Activated CD4-positive, alpha-beta T cell treated with anti-CD3 and anti-CD28 coated beads for 36 hours (primary cell): ENCODE measurements at places on chromosomes 1 and 21. TPM values are rescaled to one million over a fixed set of nuclear protein-coding genes. Genes with fewer than 3 reads are reported as not detected.

- DNase-seq, result no peak
- no peak overlapping the region for H3K4me3 ChIP-seq
- H3K27ac ChIP-seq, result no peak overlapping the region
These were observed 19.2 kb upstream of the PKP1 start for GRCh38 chr1:201264072-201264471.

DNA sequence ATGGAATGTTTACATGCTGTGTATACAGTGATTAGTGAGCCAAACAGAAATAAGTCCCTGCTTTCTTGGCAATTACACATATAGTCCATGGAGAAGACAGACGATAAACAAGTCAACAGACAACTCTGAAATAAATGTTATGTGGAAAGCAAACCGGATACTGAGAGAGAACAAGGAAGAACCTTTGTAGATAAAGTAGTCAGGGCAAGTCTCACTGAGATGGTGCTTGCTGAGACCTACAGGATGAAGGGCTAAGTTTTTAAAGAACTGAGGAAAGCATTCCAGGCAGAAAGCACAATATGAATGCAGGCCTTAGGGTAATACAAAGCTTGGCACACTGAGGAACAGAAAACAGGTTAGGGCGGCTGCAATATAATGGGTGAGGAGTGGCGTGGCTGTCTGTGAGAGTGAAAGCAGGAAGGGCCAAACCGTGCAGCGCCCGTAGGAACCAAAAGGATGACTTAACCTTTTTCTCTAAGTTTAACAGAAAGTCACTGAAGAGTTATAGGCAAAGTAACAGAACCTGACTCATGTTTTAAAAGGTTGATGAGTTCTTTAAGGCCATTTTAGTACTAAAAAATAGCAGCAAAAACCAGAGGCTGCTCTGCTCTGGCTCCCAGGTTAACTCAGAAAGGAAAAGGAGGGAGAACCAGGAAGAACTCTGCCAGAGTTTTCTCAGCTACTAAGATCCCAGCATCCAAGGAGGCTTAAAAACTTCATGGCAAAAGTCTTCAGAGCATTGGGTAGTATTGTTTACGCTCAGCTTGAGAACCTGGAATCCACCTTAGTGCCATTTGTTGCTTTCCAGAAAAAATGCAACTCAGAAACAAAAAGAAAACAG is 8.7 kb upstream of the TTF2 start:
- DNase-seq, result peak; percentile 57
- peak overlapping the region; percentile 14 for H3K4me3 ChIP-seq
- H3K27ac ChIP-seq, result peak overlapping the region; percentile 65
- no peaks in the 10 kb centered on the region for H3K27me3 ChIP-seq
- peaks cover 12% of the 10 kb centered on the region for H3K36me3 ChIP-seq

DNA sequence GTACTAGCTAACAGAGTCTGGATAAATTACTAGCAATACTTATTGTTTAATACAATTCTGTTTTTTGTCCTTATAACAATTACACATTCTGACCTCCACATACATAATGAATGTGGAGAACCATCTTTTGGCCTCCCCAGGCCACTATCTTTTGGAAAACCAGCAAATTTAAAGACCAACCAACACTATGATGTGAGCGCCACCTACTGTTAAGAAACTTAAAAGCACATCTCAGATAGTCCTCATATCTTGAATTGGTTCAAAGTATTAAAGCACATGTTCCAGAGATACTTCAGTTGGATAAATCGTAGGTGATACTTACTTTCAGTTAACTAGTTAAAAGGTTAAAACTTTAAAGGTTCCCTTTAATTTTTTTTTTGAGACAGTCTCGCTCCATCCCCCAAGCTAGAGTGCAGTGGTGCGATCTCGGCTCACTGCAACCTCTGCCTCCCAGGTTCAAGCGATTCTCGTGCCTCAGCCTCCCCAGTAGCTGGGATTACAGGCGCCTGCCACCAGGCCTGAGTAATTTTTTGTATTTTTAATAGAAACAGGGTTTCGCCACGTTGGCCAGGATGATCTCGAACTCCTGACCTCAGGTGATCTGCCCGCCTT is 29.3 kb upstream of the USP1 start:
- no peaks in the 10 kb centered on the region for H3K4me1 ChIP-seq
- DNase-seq, result no peak
- no peaks in the 10 kb centered on the region for H3K27me3 ChIP-seq
- H3K27ac ChIP-seq, result no peak overlapping the region
- H3K4me3 ChIP-seq, result no peak overlapping the region

DNA sequence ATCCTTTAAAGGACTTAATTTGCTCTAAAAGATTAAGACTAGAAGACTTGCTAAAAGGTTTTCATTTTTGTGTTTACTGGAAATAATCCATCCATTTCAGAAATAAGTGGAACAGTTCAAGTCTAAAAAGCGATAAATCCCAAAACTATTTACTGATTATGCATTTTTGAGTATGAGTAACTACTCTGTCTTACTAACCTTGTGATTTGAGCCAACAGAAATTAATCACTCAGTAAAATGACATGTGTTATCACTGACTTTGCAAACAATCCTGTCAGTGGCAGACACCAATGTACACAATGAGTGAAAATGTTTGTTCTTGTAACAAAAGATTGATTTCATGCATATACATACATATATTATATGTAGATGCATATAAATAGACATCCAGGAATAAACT is 218.0 kb downstream of the DENND1B start:
- no peak for DNase-seq
- no peaks in the 10 kb centered on the region for H3K27me3 ChIP-seq
- H3K4me3 ChIP-seq, result no peak overlapping the region
- H3K36me3 ChIP-seq, result no peaks in the 10 kb centered on the region

DNA sequence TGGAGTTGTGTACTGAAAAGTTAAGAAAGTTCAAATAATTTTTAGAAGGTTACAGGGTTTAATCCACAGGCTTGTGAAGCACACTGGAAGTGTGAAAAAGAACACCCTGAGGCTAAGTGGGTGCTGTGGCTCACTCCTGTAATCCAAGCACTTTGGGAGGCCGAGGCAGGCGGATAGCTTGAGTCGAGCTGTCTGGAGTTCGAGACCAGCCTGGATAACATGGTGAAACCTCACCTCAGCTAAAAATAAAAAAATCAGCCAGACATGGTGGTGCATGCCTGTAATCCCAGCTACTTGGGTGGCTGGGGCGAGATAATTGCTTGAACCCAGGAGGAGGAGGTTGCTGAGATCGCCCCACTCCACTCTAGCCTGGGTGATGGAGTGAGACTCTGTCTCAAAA is 9.8 kb downstream of the TXNIP start:
- H3K36me3 ChIP-seq, result no peaks in the 10 kb centered on the region
- no peaks in the 10 kb centered on the region for H3K27me3 ChIP-seq
- peaks cover 42% of the 10 kb centered on the region for H3K4me1 ChIP-seq
- DNase-seq, result no peak

DNA sequence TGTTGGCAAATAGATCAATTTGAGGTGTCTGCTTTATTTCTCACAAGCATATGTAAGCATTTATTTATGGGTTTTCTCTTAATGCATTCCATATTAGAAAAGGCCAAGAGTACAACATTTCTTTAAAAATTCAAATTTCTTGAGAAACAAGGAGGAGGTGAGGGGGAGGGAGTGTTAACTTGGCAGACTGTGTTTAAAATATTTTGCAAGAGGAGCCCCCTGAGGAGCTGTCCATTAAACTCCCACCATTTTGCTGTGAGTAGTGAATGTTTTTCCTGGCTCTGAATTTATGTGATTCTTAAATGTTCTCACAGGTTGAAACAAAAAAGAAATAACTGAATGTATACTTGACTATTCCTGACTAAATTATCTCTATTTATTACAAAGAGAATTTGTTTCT is 363.8 kb downstream of the PTPRC start:
- H3K4me3 ChIP-seq, result no peak overlapping the region
- no peak overlapping the region for H3K27ac ChIP-seq
- DNase-seq, result no peak

- peaks cover 23% of the 10 kb centered on the region for H3K36me3 ChIP-seq
- no peaks in the 10 kb centered on the region for H3K27me3 ChIP-seq
- no peak overlapping the region for H3K4me3 ChIP-seq
- peak overlapping the region; percentile 48 for H3K27ac ChIP-seq
- peaks cover 11% of the 10 kb centered on the region for H3K4me1 ChIP-seq
These were observed 203.2 kb downstream of the APP start for GRCh38 chr21:25967181-25967900.

GRCh38 chr1:30345491-30346130 is 377.8 kb downstream of the MATN1 start:
- DNase-seq, result no peak
- peaks cover 19% of the 10 kb centered on the region for H3K27me3 ChIP-seq
- H3K36me3 ChIP-seq, result no peaks in the 10 kb centered on the region
- no peak overlapping the region for H3K4me3 ChIP-seq
- no peaks in the 10 kb centered on the region for H3K4me1 ChIP-seq
- no peak overlapping the region for H3K27ac ChIP-seq

DNA sequence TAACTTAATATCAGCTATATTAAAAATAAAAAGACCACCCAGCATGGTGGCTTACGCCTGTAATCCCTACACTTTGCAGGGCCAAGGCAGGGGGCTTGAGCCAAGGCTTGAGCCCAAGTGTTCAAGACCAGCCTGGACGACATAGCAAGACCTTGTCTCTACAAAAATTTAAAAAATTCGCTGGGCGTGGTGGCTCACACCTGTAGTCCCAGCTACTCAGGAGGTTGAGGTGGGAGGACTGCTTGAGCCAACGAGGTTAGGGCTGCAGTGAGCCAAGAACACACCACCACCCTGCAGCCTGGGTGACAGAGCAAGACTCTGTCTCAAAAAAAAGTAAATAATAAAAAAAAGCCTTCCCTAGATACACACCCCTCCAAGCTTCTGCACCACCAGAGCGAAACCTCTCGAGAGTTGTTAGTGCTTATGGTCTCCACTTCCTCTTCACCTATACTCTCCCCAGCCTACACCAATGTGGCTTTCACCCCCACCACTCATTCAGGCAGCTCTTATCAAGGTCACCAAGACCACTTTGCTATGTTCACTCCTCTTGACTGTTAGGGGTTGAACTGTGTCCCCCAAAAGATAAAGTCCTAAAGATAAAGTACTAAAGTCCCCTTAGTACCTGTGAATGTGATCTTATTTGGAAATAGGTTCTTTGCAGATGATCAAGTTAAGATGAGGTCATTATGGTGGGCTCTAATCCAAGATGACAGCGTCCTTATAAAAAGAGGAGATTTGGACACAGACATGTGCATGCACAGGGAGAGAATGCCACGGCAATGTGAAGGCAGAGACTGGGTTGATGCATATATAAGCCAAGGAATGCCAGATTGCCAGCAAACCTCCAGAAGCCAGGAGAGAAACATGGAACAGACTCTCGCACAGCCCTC is 6.8 kb upstream of the PPP1R15B start:
- no peaks in the 10 kb centered on the region for H3K27me3 ChIP-seq
- peaks cover 14% of the 10 kb centered on the region for H3K36me3 ChIP-seq

DNA sequence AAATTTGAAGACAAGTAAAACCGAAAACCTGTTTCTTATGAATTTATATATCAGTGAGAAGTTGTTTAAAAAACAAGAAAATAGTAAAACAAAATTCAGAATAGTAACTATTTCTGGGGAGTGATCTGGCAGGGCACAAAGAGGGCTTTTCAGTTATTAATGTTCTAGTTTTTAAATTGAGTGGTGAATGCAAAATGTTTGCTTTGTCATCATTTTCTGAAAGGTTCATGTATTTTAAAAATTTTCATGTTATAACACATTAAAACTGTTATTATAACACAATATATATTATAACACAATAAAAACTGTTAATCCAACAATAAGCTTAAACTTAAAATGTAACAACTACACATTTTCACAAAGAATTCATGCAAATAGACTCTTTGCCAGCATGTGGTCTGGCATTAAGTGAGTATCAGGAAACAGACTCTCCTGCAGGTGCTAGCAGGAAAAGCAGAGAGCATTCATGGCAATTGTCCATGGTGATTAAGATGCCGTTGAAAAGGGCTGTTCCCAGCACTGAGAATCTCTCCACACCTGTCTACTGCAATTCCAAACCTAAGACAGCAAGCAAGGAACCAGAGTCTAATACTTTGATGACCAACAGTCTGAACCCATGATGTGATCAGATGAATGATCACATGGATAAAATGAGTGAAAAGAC is 204.9 kb downstream of the TBX15 start:
- no peak overlapping the region for H3K27ac ChIP-seq
- no peaks in the 10 kb centered on the region for H3K4me1 ChIP-seq
- H3K36me3 ChIP-seq, result no peaks in the 10 kb centered on the region
- no peak overlapping the region for H3K4me3 ChIP-seq
- H3K27me3 ChIP-seq, result no peaks in the 10 kb centered on the region

- no peak overlapping the region for H3K4me3 ChIP-seq
- H3K4me1 ChIP-seq, result peaks cover 10% of the 10 kb centered on the region
- no peak for DNase-seq
- peaks cover 49% of the 10 kb centered on the region for H3K36me3 ChIP-seq
These were observed 10.2 kb downstream of the USP16 start for GRCh38 chr21:29034678-29035077.

DNA sequence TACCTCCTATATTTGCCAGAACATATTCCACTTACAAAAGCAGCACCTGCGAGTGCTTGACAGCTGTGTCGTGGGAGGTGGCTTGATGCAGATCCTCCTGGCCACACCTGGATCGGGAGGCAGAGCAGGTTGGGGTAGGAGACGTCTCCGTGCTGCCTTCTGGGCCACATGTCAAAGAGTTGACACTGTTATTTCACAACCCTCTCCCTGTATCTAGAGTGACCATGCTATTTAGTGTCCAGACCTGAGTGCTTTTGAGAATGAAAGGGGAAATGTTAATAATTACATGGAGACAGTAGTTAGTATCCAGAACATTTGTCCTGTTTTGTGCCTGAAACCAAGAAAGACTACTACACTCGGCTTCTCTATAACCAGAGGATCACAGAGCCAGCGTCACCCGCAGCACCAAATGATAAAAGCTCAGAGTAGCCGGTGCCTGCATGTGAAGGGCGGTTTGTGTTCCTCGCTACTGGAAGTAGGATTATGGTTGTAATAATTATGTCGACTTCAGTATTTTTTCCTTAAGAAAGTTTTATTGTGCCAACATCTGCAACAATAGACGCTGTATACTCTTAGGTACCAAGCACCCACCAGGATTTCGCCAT is 77.1 kb downstream of the GALNT2 start:
- peaks cover 4% of the 10 kb centered on the region for H3K36me3 ChIP-seq
- H3K27ac ChIP-seq, result no peak overlapping the region
- no peak overlapping the region for H3K4me3 ChIP-seq
- H3K4me1 ChIP-seq, result peaks cover 55% of the 10 kb centered on the region

GRCh38 chr1:96710708-96711477 is 10.7 kb upstream of the PTBP2 start:
- no peaks in the 10 kb centered on the region for H3K36me3 ChIP-seq
- peaks cover 6% of the 10 kb centered on the region for H3K27me3 ChIP-seq
- no peak for DNase-seq
- H3K27ac ChIP-seq, result no peak overlapping the region
- H3K4me3 ChIP-seq, result no peak overlapping the region

LCE1B gene
- total RNA-seq, result not detected

ASAP3 gene
- 0.57 TPM for total RNA-seq

LRRC53 gene
- not detected for total RNA-seq

EFNA1 gene
- total RNA-seq, result 0.82 TPM

GPR157 gene
- 2.7 TPM for total RNA-seq
